Adrenal gland (tissue), 19 donors: ENCODE measurements at places on chromosomes 5 and 9. TPM values are rescaled to one million over a fixed set of nuclear protein-coding genes. Genes with fewer than 3 reads are reported as not detected.

- DNase-seq = no peak
Observed at GRCh38 chr5:158140120-158140731, 281.3 kb upstream of the CLINT1 start.

SLC1A3 gene
- polyA plus RNA-seq = 20.8 TPM

GRCh38 chr5:75319638-75320037 is 17.4 kb upstream of the HMGCR start:
- no peak for DNase-seq

GABRB2 gene
- polyA plus RNA-seq = 2.1 TPM

PLAC8L1 gene
- 1.2 TPM for polyA plus RNA-seq

GRCh38 chr9:14887149-14887548 is 23.1 kb downstream of the FREM1 start:
- DNase-seq = no peak

CLIC3 gene
- not detected for polyA plus RNA-seq

ESM1 gene
- polyA plus RNA-seq = 0.44 TPM

DNA sequence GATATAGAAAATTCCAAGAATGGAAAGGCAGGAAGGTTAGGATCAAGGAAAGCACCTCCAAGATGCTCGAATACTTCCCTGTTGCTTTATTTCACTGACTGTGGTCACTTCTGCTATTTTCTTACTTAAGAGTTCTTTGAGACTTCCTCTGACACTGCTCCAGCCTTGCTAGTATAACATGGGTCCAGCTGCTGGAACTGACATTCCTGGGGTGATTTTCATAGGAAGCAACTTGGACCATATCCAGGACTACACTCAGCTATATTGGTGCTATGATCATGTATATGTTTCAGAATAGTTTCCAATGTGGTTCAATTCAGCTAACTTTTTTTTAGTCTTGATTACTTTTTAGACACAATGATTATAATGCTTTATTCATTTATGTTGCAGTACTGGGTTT is 81.6 kb upstream of the CKMT2 start:
- no peak for DNase-seq

- DNase-seq = no peak
Observed at GRCh38 chr9:1207686-1208085, 157.5 kb downstream of the DMRT2 start.

DNA sequence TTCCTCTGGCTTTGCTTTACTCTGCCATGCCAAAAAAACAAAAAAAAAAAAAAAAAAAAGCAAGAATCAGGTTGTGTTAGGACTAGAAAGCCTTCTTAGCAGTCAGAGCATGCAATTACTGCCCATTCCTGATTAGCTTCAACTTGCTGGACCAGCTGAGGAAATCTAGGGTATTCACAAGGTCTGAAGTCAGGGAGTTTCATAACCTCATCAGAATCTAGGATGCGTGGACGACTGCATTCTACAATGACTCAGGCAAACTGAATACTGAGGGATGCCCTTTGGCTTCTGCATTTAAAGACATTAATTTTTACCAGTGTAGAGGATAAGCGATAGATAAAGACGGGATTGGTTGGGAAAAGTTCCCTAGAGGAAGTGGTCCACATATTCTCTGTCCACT is 39.2 kb upstream of the SHOC1 start:
- DNase-seq = no peak

DNA sequence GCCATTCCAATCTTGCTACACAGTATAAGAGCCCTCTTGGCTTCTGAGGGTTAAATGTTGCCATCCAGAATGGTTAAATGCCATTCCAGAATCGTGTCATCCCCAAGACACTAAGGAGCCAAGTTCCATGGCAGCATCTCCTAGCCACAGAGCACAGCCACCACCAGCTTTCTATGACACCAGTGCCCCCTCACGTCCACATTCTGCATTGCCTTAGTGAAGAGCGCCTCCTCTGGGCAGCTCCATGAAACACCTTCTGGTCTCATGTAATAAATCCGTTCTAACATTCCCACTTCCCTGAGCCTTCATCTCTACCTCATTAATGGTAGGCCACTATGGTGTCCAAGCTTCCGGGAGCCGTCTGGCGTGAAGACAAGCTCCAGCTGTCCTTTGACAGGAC is 12.4 kb downstream of the CBY3 start:
- peak; percentile 52 for DNase-seq
